ENCODE measurements at places on chromosomes 6 and 20.
A peak's percentile ranks its signal among the peaks of the same experiment; 100 is the strongest.

DNA sequence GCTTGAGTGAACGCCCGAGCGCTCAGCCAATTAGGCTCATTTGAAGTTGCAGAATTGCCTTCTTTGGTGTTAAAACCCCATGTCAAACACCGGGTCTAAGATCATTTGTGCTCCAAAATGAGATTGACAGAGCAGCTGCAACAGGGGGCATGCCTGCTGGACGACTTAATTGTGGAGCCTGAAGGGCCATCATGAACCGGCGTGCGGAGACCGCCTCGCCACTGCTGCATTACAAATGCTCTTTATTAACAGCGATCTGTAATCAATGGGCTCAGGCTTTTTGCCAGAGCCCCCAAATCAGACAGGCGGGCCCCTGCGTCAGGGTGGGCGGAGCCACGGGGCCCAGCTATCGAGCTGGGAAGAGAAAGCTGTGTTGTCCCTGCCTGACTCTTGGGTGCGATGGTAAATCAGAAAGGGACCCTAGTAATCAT lies 183.2 kb downstream of the SIM1 start:
- DNase-seq = no peak

- no peak for DNase-seq
Measured at GRCh38 chr6:115796061-115796460, 264.6 kb downstream of the FRK start.

- DNase-seq = no peak
Measured at GRCh38 chr6:138569970-138570724, 70.9 kb upstream of the NHSL1 start.

DNA sequence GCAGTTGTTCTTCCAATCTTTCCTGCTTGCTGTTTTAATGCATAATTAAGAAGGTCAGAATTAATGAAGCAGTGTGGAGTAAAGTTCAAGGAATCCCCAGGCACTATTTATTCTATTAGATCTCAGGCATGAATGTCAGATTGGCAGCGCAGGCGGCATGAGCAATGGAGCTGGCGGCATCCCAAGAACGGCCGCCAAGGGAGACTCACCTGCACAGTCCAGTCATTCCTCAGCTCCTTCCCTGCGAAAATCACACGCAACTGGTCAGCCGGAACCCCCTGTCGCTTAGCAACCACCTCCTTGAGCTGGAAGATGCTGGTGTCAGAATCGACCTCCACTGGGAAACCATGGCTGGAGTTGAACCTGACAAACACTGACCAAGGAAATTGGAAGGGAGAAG lies 284.5 kb downstream of the PRKN start:
- no peak for DNase-seq

GRCh38 chr20:661474-662270 lies 8.7 kb upstream of the SRXN1 start:
- peak; percentile 64 for DNase-seq

DNA sequence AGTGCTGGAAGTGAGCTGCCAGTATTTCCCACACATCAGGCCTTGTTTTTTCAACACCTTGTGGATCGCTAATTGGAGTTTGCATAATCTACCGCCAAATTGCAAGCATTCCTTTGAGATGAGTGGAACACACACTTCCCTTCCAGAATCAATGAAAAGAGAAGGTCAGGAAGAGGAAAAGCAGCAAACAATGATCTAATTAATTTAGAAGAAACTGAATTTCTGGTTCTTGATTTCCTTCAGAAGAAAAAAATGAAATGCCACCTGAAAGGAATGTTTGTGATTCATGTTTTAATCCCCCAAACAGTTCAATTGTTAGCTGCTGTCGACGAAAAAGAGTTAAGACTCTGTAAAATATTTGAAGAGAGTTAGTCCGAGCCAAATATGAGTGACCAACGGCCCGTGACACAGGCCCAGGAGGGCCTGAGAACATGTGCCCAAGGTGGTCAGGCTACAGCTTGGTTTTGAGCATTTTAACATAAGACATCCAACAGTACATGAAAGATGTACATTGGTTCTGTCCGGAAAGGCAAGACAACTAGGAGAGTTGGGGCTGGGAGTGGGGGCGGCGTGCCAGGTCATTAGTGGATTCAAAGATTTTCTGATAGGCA lies 182.3 kb downstream of the MTFR2 start:
- DNase-seq = peak; percentile 88

DNA sequence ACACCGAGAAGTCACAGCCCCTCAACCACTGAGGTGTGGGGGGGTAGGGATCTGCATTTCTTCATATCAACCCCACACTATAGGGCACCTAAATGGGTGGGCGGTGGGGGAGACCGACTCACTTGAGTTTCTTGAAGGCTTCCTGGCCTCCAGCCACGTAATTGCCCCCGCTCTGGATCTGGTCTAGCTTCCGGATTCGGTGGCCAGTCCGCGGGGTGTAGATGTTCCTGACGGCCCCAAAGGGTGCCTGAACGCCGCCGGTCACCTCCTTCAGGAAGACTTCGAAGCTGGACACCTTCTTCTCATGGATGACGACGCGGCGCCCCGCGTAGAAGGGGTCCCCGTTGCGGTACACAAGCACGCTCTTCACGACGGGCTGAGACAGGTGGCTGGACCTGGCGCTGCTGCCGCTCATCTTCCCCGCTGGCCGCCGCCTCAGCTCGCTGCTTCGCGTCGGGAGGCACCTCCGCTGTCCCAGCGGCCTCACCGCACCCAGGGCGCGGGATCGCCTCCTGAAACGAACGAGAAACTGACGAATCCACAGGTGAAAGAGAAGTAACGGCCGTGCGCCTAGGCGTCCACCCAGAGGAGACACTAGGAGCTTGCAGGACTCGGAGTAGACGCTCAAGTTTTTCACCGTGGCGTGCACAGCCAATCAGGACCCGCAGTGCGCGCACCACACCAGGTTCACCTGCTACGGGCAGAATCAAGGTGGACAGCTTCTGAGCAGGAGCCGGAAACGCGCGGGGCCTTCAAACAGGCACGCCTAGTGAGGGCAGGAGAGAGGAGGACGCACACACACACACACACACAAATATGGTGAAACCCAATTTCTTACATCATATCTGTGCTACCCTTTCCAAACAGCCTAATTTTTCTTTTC lies at the start of gene DCDC2:
TSS of gene DCDC2 (minus strand) at position 724 of the 883 bp plus-strand sequence. CDS start at position 415, 309 bp downstream.
- peak; percentile 61 for DNase-seq

DNA sequence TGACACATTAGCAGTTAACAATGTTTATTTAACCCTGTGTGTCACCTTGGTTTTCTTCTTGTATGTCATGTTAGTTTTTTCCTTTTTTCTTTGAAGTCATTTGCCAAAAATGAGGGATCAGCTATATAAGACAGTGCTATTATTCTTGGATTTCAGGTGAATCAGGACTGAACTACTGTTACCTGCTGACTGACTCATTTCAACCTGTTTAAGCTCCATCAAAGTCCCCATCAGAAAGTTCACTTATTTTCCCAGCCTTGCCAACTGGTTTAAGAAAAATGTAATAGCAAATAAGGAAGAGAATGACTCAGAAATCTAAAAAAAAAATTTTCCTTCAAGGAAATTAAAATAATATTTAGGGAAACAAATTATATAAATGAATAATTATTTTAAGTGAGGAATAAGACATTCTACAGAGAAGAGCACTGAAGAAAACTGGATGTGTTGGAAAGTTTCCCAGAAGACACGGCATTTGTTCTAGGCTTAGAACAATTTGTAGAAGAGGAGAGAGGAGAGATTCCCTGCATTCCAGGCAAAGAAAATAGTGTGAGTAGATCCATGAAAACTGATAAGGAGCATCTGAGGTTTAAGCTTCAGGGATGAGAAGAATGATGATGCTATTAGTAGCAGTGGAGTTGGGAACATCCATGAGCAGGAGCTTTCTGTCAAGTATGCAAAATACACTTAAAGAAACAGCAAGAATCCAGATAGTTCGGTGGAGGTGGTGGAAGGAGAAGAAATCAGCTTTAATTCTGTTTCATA lies 84.9 kb upstream of the SIM1 start:
- peak; percentile 15 for DNase-seq

All from epithelial cell of esophagus (primary cell).